Substantia nigra (tissue), 51 donors: ENCODE measurements at places on chromosomes 3 and 15.

DNA sequence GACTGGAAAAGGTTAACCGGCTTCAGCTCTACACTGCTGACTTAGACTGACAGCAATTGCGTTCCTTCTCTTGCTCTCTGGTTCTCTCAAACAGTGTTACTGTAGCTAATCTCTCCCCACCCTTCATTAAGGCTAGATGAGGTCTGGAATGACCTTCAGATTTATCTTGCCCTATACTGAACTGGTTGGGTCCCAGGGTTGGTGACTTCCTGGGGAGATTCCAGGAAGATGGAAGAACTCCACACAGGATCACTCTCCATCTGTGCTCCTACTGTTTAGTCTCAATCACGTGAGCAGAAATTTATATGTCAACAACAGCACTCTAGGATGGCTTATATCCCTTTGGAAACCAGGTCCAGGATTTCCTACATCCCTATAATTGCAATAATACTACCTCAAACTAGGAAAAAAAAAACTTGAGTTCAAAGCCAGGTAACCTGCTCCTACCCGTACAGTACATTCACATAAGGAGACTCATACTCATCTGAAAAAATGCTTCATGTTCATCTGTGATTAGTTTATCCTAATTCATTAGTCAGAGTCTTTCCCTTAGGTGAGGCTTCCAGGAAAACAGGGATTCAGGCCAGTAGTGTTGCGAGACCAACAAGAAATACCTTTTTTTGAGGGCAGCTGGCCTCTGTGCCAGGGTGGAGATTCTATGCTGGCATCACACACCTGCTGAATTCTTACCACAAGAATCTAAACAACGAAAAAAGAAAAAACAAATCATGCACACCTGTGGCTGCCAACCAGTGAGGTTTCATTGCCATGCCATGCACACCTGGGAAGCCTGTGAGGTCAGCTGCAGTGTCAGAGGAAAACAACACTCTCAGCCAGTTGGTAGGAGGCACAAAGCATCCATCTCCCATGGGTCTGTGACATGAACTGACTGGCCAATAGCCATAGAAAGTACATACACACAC lies 297.3 kb downstream of the MECOM start:
- DNase-seq = no peak

DNA sequence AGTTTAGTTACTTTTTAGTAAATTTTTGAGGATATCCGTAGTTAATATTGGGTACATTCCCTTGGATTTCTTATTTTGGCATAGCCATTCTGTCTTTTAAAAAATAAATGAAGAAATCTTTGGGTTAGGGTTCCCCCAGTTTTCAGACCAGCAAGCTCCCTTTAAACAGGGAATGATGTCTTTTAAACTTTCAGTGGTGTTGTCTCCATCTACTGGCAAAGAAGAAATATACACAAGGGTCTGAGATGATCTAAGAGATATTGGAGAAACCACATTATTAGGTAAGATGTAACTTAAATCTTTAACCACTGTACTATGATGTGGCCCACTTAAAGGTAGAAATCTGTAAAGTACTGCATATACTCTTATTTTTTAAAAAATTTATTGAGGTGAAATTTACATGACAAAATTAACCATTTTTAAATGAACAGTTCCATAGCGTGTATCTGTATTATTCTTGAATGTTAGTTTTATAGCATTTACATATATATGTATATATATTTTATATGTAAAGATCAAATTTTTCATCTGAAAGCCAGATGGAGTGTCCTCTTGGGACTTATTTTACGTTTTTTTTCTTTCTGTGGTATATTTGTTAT lies 35.1 kb upstream of the EIF3J start:
- no peak for DNase-seq

DNA sequence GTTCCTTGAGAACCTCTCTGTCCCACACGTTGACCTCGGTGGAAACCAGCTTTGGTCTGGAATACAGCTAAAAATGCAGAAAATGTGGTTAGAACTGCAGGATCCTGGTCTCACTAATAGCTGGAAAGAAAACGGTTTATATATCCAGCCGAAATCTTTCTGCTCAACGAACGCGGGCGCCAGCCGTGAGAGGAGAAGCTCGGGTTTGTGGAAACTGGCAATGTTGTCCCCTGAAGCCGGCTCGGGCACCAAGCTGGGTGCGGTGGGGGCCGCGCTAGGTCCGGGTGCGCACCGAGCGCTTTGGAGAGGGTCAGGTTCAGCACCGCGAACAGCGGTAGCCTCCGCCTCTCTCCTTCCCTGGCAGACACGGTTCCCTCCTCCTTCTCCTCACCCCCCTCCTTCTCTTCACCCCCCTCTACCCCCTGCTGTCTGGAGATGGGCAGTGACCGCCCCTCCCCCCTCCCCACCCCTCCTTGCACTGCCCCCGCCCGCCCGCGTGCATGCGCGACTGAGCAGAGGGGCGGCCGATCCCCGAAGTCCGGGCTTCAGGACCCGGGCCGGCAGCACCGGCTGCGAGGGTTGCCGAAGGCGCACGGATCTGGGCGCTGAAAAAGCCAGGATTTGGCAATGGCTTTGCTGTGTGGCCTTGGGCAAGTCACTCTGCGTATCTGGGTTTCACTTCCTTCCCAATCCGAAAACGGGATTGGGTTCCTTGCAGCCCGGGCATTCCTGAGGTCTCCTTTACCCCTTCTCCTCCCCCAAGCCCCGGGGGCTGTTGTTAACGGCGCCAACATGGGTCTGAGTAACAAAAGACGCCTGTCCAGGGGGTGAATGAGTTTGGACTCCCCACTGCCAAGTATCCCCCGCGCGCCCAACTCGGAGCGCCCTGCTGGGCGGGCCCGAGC lies at the start of gene SKOR1:
Gene SKOR1, plus strand, starts transcription at position 534 of the 905 bp plus-strand sequence. Its CDS starts 94 bp downstream, at position 628.
- no peak for DNase-seq

DNA sequence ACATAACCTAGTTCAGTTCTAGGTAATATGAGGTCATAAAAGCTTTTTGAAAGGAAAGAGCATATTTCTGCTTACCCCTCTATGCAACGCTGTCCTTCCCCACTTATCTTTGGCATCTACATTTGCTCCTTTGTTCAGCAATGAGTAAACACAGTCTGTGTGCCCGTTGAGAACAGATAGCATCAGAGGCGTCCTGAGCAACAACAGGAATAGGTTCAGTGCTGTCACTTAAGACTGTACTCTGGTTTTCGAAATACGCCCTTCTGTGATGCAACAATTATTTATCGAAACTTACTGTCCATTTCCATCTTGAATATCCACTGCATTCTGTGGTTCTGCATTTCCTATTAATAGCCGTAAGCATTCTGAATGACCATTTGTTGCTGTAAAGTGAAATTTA lies 84.4 kb downstream of the BTD start:
- no peak for DNase-seq

GRCh38 chr15:70241561-70242320 lies 144.0 kb upstream of the TLE3 start:
- no peak for DNase-seq

GRCh38 chr3:171525437-171525836 lies 65.2 kb upstream of the TNIK start:
- no peak for DNase-seq

GRCh38 chr3:149736953-149737205 lies 15.4 kb downstream of the COMMD2 start:
- DNase-seq = no peak

DNA sequence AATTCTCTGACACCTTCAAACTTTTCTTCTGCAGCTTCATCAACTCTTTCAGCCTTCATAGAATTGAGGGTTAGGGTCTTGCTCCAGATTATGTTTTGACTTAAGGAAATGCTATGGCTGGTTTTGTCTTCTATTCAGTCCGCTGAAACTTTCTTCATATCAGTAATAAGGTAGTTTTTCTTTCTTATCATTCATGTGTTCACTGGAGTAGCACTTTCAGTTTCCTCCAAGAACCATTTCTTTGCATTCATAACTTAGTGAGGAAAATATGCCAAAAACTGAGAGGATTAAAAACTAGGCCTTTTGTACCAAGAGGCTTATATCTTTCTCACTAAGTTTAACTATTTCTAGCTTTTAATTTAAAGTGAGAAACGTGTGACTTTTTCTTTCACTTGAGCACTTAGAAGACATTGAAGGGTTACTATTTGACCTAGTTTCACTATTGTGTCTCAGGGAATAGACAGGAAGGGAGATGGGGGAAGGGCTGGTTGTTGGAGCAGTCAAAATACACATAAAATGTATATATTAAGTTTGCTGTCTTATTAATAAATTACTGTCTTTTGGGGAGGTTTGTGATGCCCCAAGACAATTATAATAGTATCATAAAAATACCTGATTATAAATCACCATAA lies 1110.1 kb downstream of the TBL1XR1 start:
- no peak for DNase-seq

DNA sequence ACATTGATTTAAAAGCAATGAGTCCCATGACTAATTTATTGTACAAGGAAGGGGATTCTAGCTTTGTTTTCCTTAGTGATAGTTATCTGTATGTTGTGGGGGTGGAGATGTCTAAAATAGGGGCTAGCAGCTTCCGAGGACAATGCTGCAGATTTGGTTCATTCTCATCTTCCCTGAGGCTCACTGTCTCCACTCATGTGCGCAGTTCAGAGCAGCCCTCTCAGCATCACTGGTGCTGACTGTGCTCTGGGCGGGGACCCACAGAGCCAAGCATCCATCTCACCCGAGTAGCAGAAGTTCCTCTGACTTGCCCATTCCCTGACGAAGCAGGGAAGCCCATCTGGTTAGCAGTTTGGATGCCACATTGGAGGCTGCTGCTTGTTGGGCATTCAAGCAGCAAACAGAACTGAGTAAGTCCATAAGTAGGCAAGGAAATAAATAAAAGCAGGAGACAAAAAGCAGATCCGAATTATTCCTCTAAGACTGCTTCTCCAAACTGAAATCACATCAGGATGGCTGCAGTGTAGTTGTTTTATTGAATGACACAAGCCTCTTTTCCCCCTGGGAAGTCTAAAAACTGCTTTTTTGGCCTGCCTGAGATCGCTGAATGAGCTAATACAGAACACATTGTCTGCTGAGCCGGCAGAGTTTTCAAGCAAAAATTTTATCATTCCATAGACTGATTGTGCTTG lies 27.5 kb downstream of the RARB start:
- no peak for DNase-seq

DNA sequence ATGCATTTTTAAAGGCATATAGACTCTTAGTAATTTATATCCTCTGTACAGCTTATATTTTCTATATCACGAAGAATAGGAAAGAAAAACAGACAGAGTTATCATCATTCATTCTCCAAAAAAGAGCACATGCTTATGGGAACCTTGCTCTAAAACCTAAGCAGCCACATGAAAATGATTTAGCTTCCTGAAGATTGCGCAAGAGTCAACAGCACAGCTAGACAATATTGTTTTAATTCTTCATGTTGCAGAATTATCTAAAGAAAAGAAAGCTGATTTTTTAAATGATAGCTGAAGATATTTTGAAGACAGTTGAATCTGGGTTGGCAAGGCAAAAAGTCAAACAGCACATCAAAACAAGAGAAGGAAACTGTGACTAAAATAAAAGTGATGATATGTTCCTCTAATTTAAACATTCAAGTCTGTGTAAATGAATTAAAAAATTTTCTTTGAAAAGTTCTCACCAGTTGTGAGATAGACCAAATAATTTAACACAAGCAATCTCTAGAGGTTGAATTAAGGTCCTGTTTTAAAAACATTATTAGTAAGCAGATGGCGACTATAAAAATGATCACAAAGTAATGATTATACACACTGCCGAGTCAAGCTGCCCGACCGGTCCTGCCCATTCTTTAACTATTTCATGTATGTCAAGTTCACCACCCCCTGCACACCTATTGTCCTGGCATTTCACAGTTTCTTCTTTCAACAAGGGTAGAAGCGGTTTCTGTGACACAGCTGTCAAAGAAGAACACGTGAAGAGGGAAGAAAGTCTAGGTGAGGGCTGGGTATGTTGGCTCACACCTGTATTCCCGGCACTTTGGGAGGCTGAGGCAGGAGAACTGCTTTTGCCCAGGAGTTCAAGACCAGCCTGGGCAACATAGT lies 74.2 kb upstream of the BHLHE40 start:
- DNase-seq = no peak

DNA sequence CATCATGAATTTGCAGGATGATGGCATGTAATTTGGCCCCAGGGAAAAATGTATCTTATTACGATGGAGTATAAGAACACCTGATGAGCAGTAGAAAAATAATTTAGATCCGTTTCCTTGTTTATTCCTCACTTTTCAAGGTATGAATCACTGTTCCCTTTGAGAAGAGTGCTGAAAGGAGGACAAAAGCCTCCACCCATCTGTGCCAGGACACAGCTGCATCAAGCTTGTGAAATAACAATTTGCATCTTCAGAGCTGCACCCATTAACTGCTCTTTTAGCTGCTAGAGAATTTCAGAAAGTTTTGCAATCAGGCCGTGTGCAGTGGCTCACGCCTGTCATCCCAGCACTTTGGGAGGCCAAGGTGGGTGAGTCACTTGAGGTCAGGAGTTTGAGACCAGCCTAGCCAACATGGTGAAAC lies 9.6 kb downstream of the CLDND1 start:
- no peak for DNase-seq

DNA sequence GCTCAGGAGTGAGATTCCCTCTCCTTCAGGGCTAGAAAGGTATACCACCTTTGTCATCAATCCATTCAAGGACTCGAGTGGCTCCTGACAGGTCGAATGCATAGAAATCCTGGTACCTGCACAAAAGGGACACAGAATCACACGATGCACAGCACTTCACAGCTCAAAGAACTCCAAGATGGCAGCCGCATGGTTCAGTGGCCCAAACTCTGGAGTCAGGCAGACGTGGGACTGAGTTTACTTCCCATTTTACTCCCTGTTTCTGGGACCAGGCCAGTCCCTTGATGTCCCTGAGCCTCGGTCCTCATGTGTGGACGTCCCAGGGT lies 536 bp downstream of the WDR73 start:
- DNase-seq = no peak

GRCh38 chr3:58724336-58724735 lies 57.8 kb upstream of the FAM3D start:
- no peak for DNase-seq

- peak; percentile 4 for DNase-seq
These were observed 155.4 kb upstream of the GOLGA6L4 start for GRCh38 chr15:84079885-84080777.

GRCh38 chr3:45329761-45330305 lies 58.5 kb upstream of the LARS2 start:
- DNase-seq = no peak

GRCh38 chr3:162629372-162629771 lies 1132.8 kb downstream of the OTOL1 start:
- no peak for DNase-seq
